ENCODE measurements at places on chromosomes 13 and 19. TPM values are rescaled to one million over a fixed set of nuclear protein-coding genes. Genes with fewer than 3 reads are reported as not detected.

GRCh38 chr13:84249463-84249862, 367.2 kb upstream of the SLITRK1 start:
- H3K27me3 ChIP-seq, result no peaks in the 10 kb centered on the region
- H3K4me1 ChIP-seq, result no peaks in the 10 kb centered on the region

GRCh38 chr13:103431856-103432255, 365.6 kb upstream of the SLC10A2 start:
- no peak overlapping the region for H3K27ac ChIP-seq
- no peaks in the 10 kb centered on the region for H3K4me1 ChIP-seq
- H3K27me3 ChIP-seq, result no peaks in the 10 kb centered on the region
- no peak overlapping the region for H3K4me3 ChIP-seq
- no peaks in the 10 kb centered on the region for H3K36me3 ChIP-seq

ATXN8OS gene
- not detected for total RNA-seq

- no peak for DNase-seq
- H3K27ac ChIP-seq, result no peak overlapping the region
- no peaks in the 10 kb centered on the region for H3K36me3 ChIP-seq
- no peak overlapping the region for H3K4me3 ChIP-seq
- peaks cover 12% of the 10 kb centered on the region for H3K4me1 ChIP-seq
- H3K27me3 ChIP-seq, result no peaks in the 10 kb centered on the region
These were observed 76.9 kb downstream of the SIPA1L3 start for GRCh38 chr19:37983916-37984315.

- DNase-seq, result peak; percentile 68
- H3K4me3 ChIP-seq, result peak overlapping the region; percentile 51
- peaks cover 57% of the 10 kb centered on the region for H3K36me3 ChIP-seq
- H3K4me1 ChIP-seq, result peaks cover 69% of the 10 kb centered on the region
These were observed 23.7 kb downstream of the PCID2 start for GRCh38 chr13:113184568-113185440.

CEACAM5 gene
- not detected for total RNA-seq

MRI1 gene
- 51.7 TPM for total RNA-seq

GRCh38 chr13:74169676-74170075, 35.5 kb upstream of the KLF12 start:
- no peak for DNase-seq
- no peaks in the 10 kb centered on the region for H3K27me3 ChIP-seq
- H3K36me3 ChIP-seq, result no peaks in the 10 kb centered on the region
- no peak overlapping the region for H3K27ac ChIP-seq

- no peaks in the 10 kb centered on the region for H3K36me3 ChIP-seq
- H3K27ac ChIP-seq, result no peak overlapping the region
- H3K4me3 ChIP-seq, result no peak overlapping the region
- H3K4me1 ChIP-seq, result no peaks in the 10 kb centered on the region
- DNase-seq, result no peak
These were observed 9.7 kb downstream of the SMIM24 start for GRCh38 chr19:3470500-3471128.

DNA sequence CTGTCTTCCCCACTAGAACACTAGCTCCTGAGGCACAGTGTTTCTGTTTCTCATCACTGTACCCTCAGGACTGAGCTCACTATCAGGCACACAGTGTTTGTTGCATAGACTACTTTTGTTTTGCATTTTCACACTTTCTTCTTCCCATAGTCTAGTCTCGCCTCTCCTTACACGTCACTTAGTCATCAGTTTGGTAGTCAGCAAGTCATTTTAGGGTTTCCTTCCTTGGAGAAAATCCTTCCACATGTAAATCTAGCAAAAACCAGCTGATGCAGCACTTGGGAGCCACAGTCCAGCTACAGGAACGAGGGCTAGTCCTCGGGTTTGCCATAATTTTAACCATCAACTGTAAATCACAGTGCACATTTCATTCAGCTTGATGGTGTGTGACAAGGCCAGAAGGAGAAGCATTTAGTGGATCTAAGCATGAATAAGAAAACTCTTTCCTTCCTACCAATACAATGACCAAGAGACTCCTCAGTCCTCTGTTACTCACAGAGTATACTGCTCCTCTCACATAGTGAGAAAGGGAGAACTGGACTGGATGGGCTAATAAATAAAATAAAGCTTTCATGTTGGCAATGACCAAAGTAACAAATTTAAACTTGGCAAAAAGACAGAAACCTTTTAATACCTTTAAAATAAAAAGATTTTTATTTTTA, 221.0 kb downstream of the KLF12 start:
- H3K27me3 ChIP-seq, result no peaks in the 10 kb centered on the region
- no peak overlapping the region for H3K4me3 ChIP-seq
- peaks cover 10% of the 10 kb centered on the region for H3K4me1 ChIP-seq

CCDC106 gene
- 5.9 TPM for total RNA-seq

PRR19 gene
- 1.1 TPM for total RNA-seq

DNA sequence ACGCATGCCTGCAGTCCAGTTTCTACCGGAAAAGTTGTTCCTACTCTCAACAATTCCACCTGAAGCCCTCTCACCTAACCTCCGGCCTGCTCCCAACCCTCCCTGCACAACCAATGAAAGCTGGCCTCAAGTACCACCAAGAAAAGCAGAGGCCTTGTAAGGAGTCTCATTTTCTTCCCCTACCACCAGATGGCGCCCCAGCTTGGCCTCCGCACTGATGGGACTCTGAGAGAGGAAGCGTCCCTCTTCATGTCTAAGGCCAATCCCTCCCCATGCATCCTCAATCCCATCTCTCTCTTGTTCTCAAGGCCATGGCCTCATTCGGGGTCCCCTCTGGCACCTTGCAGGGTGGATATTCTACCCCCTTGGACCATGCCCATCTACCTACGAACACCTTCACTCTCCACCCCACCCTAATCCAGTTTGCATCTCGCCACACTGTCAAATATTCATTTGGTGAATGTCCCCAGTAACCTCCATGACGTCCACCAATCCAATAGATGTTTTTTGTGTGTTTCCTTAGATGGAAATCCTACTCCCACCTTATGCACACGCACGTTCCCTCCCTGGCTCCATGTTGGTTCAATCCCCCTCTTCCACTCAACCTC, 412.8 kb downstream of the ZNF536 start:
- H3K4me1 ChIP-seq, result no peaks in the 10 kb centered on the region
- no peak overlapping the region for H3K27ac ChIP-seq
- peak; percentile 64 for DNase-seq
- no peak overlapping the region for H3K4me3 ChIP-seq
- H3K36me3 ChIP-seq, result no peaks in the 10 kb centered on the region

CEACAM3 gene
- total RNA-seq, result not detected

- H3K4me1 ChIP-seq, result peaks cover 51% of the 10 kb centered on the region
- peaks cover 19% of the 10 kb centered on the region for H3K27me3 ChIP-seq
- no peak overlapping the region for H3K4me3 ChIP-seq
- DNase-seq, result no peak
- H3K36me3 ChIP-seq, result no peaks in the 10 kb centered on the region
These were observed 699 bp downstream of the IFNL1 start for GRCh38 chr19:39296906-39297305.

KCNK6 gene
- total RNA-seq, result 10.8 TPM

DNA sequence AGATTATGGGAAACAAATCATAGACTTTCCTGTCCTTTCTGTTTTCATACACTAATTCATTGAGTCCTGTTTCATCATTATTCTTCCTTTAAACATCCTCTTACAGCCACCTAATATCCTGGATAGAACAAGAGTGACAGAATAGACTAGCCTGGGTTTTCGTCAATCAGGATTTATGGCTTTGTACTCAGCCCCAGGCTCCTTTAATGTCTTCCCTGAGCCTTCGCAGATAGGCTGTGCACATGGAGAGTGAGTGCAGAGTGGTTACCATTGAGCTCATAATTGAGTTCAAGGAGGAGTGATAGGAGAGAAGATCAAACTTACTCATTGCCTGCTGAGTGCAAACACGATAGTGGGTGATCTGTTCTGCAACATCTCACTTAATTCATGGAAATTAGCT, 304.9 kb downstream of the TDRD3 start:
- H3K36me3 ChIP-seq, result no peaks in the 10 kb centered on the region
- H3K27ac ChIP-seq, result no peak overlapping the region
- H3K4me1 ChIP-seq, result no peaks in the 10 kb centered on the region
- H3K27me3 ChIP-seq, result no peaks in the 10 kb centered on the region
- no peak for DNase-seq

MEDAG gene
- 0.38 TPM for total RNA-seq

C19orf38 gene
- total RNA-seq, result 1.7 TPM

TJP3 gene
- 1.3 TPM for total RNA-seq

GRCh38 chr19:38875656-38876395, 2.2 kb downstream of the RINL start:
- no peaks in the 10 kb centered on the region for H3K27me3 ChIP-seq
- peaks cover 15% of the 10 kb centered on the region for H3K36me3 ChIP-seq
- peak overlapping the region; percentile 66 for H3K27ac ChIP-seq
- H3K4me3 ChIP-seq, result no peak overlapping the region
- H3K4me1 ChIP-seq, result peaks cover 35% of the 10 kb centered on the region

ZNF83 gene
- total RNA-seq, result 32.0 TPM

DNA sequence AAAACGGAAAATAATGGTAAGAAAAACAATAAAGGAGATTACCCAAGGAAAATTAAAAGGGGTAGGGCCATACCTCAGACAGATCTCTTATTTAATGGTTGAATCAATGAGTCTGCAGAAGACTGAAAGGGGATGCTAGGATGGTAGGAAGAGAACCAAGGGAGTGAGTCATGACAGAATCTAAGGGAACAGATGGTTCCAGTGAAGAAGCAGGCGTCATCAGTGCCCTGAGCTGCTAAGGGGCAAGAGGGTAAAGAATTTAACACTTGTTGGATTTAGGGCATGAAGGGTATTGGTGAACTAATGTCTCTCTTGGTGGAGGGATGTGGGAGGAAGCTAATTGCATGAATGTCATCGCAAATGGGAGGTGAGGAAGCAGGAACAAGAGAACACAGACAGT, 329.2 kb upstream of the TSHZ3 start:
- no peak overlapping the region for H3K27ac ChIP-seq
- DNase-seq, result no peak
- no peaks in the 10 kb centered on the region for H3K4me1 ChIP-seq
- no peak overlapping the region for H3K4me3 ChIP-seq

PSPN gene
- total RNA-seq, result 1.8 TPM

DNA sequence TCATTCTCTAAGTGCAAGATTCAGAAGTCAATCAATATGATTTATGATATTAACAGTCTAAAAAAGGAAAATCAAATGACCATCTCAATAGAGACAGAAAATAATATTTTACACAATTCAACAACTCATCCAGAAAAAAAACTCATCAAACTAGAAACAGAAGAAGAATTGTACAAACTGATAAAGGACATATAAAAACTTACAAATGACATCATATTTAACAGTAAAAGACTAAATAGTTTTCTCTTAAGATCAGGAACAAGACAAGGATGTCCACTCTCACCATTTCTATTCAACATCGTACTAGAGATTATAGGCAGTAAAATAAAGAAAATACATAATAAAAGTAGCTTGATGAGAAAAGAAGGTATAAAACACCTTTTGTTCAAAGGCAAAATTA, 527.3 kb downstream of the DACH1 start:
- no peak for DNase-seq
- H3K27ac ChIP-seq, result no peak overlapping the region
- H3K4me3 ChIP-seq, result no peak overlapping the region
- no peaks in the 10 kb centered on the region for H3K4me1 ChIP-seq

DNA sequence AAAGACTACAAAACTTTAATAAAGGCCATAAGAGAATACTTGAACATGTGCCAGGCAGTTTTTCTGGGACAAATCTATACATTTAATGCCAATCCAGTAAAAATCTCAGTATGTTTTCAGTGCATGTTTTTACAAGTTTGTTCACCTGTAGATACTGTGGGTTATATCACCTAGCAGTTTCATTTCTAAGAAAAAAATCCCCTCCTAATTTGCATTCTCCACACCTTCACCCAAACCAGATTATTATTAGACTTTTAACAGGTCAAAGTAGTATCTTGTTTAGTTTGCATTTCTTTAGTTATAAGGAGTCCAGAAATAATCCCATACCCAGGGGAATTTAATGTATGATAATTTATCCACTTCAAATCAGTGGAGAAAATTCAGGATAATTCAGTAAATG, 17.0 kb upstream of the LPAR6 start:
- no peak overlapping the region for H3K27ac ChIP-seq
- H3K27me3 ChIP-seq, result no peaks in the 10 kb centered on the region

SELENOV gene
- total RNA-seq, result not detected

- H3K27me3 ChIP-seq, result no peaks in the 10 kb centered on the region
- DNase-seq, result no peak
- H3K36me3 ChIP-seq, result no peaks in the 10 kb centered on the region
- no peak overlapping the region for H3K4me3 ChIP-seq
- H3K27ac ChIP-seq, result no peak overlapping the region
- H3K4me1 ChIP-seq, result peaks cover 4% of the 10 kb centered on the region
These were observed 30.2 kb downstream of the MEIS3 start for GRCh38 chr19:47389150-47389556.

GRCh38 chr19:58492265-58492664, 16.1 kb downstream of the ZNF446 start:
- no peak overlapping the region for H3K27ac ChIP-seq
- no peak overlapping the region for H3K4me3 ChIP-seq
- H3K4me1 ChIP-seq, result peaks cover 25% of the 10 kb centered on the region

GRCh38 chr13:68982961-68983619, 1124.5 kb upstream of the ATXN8OS start:
- H3K4me1 ChIP-seq, result no peaks in the 10 kb centered on the region
- no peak overlapping the region for H3K27ac ChIP-seq
- no peak for DNase-seq
- no peaks in the 10 kb centered on the region for H3K36me3 ChIP-seq
- H3K27me3 ChIP-seq, result no peaks in the 10 kb centered on the region
- no peak overlapping the region for H3K4me3 ChIP-seq

LRRC8E gene
- total RNA-seq, result not detected

GRCh38 chr13:24008679-24009078, 111.4 kb upstream of the C1QTNF9B start:
- H3K27me3 ChIP-seq, result peaks cover 14% of the 10 kb centered on the region
- DNase-seq, result no peak
- H3K36me3 ChIP-seq, result no peaks in the 10 kb centered on the region
- no peak overlapping the region for H3K4me3 ChIP-seq
- H3K27ac ChIP-seq, result no peak overlapping the region
- no peaks in the 10 kb centered on the region for H3K4me1 ChIP-seq

DNA sequence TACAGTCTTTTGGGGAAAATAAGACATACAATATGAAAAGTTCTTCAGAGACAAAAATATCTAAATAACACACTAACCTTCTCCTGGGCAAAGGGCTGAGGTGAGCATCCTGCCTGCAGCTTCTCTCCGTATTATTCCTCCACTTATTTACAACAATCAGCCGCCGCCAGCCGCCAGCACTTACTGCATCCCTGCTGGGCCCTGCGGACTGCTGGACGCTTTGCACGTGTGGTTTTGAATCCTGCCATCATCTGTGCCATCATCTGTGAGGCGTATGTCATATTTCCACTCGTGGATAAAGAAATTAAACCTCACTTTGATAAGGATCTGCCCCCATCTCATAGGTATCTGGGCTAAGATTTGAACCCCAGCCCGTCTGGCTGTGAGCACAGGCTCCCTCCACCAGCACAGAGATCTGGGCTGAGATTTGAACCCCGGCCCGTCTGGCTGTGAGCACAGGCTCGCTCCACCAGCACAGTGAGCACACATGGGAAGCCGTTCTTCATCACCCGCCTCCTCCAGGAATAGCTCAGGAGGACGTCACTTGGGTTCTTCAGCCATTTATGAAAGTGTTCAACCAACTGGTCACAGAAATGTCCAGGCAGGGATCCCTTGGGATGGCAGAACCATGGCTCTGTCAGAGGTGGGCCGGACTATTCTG, 35.2 kb upstream of the TUBGCP3 start:
- no peaks in the 10 kb centered on the region for H3K4me1 ChIP-seq
- peaks cover 7% of the 10 kb centered on the region for H3K27me3 ChIP-seq
- DNase-seq, result no peak
- no peak overlapping the region for H3K27ac ChIP-seq
- H3K36me3 ChIP-seq, result no peaks in the 10 kb centered on the region

GRCh38 chr19:2711172-2711874, 8.8 kb upstream of the GNG7 start:
- H3K36me3 ChIP-seq, result peaks cover 3% of the 10 kb centered on the region
- DNase-seq, result no peak
- no peak overlapping the region for H3K4me3 ChIP-seq
- H3K4me1 ChIP-seq, result peaks cover 3% of the 10 kb centered on the region
- no peaks in the 10 kb centered on the region for H3K27me3 ChIP-seq

MCF2L gene
- total RNA-seq, result 1.6 TPM

SYNGR4 gene
- not detected for total RNA-seq

All from activated CD8-positive, alpha-beta memory T cell treated with anti-CD3 and anti-CD28 coated beads, Interleukin-2, amount 10 ng/mL, durations not matched to agents 7 days and 5 days (primary cell).